Stimulated activated CD4-positive, alpha-beta T cell treated with anti-CD3 and anti-CD28 coated beads, Interleukin-1b, Interleukin-23, amount 100 ng/mL, for 1 hour (primary cell): ENCODE measurements at places on chromosomes 16 and 17.
A peak's percentile ranks its signal among the peaks of the same experiment; 100 is the strongest.

DNA sequence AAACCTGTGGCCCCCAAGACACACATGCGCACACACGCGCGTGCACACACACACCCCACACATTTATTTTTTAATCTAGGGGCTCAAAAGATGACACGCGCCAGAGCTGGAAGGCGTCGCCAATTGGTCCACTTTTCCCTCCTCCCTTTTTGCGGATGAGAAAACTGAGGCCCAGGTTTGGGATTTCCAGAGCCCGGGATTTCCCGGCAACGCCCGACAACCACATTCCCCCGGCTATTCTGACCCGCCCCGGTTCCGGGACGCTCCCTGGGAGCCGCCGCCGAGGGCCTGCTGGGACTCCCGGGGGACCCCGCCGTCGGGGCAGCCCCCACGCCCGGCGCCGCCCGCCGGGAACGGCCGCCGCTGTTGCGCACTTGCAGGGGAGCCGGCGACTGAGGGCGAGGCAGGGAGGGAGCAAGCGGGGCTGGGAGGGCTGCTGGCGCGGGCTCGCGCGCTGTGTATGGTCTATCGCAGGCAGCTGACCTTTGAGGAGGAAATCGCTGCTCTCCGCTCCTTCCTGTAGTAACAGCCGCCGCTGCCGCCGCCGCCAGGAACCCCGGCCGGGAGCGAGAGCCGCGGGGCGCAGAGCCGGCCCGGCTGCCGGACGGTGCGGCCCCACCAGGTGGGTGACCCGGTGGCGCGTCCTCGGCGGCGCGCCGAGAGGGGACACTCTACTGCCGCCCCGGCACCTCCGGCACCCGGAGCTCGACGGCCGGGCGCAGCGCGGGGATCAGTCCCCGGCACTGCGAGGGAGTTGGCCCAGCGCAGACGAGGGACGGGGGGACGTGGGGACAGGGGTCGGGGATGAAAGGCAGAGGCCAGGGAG lies at the start of gene STAT5A:
TSS of gene STAT5A (plus strand) at position 522 of the 826 bp plus-strand sequence. CDS start 914 bp downstream, outside the sequence.
- no peak for DNase-seq

- no peak for DNase-seq
Observed at GRCh38 chr16:50219402-50219975, 46.9 kb upstream of the ADCY7 start.

GRCh38 chr16:88927010-88927409 lies 50.0 kb downstream of the CBFA2T3 start:
- DNase-seq = no peak

GRCh38 chr17:19306160-19307111 lies 56.1 kb downstream of the B9D1 start:
- DNase-seq = no peak

GRCh38 chr17:82365606-82366295 lies 5.8 kb upstream of the UTS2R start:
- DNase-seq = no peak

DNA sequence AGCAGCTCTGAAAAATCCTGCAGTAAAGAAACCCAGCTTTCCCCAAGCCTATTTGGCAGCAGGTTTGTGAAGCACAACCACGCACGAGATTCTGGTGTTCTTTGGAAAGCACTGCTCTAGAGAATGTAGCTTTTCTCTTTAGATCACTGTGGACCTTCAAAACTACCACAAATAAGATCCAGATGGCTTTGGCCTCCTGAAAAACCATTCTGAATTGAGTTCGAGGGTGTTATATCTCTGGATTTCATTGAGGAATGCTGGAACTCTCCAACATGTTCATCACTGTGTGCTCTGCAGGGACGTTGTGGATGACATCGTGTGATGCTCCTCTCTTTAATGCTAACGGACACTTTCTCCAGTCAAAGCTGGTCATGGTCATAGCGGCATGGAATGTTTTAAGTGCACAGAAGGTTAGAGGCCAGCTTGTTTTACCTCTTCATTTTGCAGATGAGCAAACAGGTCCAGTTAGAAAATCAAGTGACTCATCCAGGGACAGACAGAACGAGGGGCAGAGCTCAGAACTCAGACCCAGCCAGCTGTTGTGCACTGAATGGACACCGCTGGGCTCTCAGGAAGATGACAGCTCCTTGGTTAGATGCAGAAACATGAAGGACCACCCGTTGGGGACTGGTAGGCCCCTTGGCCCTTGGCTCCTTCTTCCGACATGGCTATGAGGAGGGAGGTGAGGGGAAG lies 37.2 kb downstream of the CCDC42 start:
- no peak for DNase-seq

- DNase-seq = no peak
Observed at GRCh38 chr17:80694085-80694991, 149.7 kb downstream of the RPTOR start.

- DNase-seq = no peak
Observed at GRCh38 chr16:89507214-89507833, 879 bp upstream of the SPG7 start.

DNA sequence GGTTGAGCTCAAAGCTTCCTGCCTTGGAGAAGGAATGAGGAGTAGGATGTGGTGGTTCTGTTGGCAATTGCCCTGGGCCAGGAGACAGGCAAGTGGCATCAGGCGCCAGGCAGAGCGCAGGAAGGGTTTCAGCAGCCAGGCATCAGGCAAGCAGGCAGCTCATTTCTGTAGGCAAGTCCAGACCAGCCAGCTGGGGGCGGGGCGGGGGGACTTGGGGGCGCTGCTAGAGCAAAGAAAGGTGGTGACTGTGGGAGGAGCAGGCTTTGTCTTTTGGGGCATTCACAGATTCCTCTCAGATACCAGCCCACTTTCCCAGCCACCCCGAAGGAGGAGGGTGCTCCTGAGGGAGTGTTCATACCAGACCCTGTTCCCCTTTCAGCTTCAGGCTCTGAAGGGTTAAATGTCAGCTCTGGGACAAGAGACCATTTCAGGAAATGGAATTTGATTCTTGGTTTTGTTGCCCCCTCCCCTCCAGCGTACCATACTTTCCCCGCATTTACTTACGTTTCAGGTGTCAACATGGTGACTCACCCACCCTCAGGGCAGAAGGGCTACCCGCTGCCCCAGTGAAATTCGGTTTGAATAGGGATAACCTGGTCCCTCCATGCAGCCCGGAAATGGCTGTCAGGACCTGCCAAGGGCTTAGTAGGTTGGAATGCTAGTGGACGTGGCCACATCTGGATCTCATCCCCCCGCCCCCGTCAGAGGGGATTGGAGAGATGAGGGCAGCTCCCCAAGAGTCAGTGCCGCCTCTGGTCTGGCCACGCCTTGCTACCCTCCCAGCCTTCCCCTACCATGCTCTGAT lies 13.2 kb downstream of the NGFR start:
- DNase-seq = no peak

GRCh38 chr17:34099859-34100515 lies 155.1 kb upstream of the CCL2 start:
- no peak for DNase-seq

- no peak for DNase-seq
Observed at GRCh38 chr16:81237942-81238295, 570 bp upstream of the BCO1 start.

DNA sequence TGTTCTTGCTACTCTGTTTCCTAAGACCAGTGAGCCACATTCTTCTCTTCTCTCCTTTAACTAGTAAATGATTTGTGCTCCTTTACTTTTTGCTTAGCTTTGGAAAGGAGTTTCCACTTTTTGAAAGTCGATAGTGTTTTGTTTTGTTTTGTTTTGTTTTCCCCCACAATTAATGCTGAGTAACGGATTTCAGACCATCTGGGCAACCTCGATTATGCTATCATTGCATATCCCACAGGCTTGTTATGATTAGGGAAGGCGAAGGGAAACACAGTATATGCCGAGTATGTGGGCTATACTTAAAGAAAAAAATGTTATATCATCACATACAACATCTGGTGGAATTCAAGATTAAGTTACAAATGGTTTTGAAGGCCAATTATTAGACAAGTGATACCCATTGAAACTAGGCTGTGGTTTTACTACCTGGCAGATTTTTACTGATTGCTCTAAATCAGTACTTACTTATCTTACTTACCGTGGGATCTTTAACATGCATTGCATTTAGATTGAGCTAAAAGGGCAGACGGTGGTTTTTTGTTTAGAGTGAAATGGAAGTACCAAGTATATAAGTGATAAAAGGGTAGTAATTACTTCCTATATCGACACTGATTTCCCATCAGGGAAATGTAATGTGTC lies 361.3 kb upstream of the SOX9 start:
- no peak for DNase-seq

DNA sequence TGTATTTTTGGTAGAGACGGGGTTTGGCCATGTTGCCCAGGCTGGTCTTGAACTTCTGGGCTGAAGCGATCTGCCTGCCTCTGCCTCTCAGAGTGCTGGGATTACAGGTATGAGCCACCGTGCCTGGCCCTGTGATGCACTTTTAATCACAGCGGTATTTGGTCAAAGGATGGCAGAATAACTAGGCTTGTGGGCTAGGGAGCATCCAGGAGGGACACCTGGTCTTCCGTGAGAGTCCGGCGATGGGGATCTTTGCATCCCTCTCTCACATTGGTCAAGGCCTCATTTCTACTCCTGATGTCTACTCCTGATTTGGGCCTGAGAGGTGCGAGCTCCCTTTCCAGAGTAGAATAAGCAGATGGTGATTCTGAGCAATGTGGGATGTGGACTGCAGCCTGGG lies 257.9 kb upstream of the CACNG5 start:
- no peak for DNase-seq

GRCh38 chr16:47887496-47887895 lies 268.3 kb downstream of the ABCC12 start:
- no peak for DNase-seq

DNA sequence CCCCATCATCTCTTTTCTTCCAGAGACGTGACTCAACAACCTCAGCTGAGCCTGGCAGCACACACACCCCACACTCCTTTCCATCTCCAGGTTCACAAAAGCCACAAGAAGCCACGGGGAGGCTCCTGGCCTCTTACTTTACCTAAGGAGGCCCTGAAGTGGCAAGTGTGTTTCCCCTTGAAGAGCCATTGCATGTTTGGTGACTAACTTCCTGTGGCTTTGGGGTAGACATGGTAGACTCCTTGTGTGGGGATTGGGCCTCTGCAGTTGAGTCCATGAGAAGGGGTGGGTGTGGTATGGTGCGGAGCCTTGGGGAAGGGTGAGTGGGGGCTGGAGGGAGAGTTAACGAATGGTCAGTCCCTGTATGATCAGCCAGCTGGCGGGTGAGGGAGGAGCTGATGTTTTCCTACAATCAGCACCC lies 24.2 kb downstream of the SAP30BP start:
- DNase-seq = no peak

GRCh38 chr17:2804912-2805311 lies 8.7 kb downstream of the RAP1GAP2 start:
- DNase-seq = no peak

DNA sequence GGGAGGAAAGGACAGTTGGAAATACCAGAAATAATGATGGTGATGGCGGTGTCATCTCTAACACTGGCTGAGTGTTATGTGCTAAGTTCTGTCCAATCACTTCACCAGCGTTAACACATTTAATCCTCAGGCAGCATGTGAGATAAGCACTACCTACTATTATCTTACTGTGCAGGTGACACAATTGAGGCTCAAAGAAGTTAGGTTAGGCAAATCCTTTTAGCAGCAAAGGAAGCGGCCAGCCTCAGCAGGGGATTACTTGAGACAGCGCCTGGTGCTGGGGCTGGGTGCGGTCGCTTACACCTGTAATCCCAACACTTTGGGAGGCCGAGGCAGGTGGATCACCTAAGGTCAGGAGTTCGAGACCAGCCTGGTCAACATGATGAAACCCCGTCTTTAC lies 18.7 kb upstream of the DHX8 start:
- no peak for DNase-seq

DNA sequence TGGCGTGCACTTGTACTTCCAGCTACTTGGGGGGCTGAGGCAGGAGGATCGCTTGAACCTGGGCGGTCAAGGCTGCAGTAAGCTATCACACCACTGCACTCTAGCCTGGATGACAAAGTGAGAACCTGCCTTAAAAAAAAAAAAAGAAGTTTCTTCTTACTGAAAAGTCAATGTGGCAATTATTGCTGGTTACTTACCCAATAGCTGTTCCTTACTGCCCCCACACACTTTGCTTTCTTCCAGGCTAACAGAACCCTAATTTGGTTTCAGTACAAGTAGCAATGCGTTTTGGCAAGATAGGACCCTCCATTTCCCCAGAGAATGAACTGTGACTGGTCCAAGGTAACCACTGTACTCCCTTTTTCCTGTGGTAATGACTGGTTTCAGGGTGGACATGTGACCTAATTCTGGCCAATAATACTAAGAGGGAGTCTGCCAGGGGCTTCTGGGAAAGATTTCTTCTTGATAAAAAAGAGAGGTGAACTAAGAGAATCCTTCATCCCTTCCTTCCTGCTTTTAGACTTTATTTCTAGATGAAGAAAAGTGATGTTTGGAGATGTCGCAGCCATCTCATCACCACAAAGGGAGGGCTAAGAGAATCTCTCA lies 58.8 kb upstream of the MSI2 start:
- DNase-seq = no peak

GRCh38 chr16:58176608-58177352 lies 21.1 kb downstream of the CSNK2A2 start:
- DNase-seq = no peak

- peak; percentile 23 for DNase-seq
Observed at GRCh38 chr16:25106567-25107465, 4.7 kb upstream of the LCMT1 start.

DNA sequence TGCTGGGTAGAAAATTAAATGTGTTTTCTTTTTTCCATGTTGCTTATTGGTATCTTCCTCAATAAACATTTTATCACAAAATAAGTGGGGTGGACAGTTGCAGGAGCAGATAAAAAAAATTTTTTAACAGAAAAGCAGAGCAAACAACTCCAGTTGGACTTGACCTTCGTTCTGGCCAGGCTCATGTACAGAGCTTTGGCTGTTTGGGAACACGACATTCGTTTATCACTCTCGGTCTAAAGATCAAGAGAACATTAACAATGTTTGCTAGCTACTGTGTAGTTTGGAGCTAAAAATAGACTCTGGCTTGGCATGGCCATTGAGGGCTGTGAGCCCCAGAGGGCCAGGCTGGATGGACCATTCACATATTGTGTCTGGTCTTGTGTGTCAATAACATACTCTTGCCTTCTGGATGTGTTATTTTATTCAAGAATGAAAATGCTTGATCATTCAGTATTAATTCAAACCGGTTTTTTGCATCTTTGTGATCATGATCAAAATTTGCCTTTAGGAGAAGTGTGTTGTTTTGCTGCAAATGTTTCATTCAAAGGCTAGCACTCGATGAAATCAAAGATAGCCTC lies 56.6 kb downstream of the TMEM186 start:
- DNase-seq = no peak

DNA sequence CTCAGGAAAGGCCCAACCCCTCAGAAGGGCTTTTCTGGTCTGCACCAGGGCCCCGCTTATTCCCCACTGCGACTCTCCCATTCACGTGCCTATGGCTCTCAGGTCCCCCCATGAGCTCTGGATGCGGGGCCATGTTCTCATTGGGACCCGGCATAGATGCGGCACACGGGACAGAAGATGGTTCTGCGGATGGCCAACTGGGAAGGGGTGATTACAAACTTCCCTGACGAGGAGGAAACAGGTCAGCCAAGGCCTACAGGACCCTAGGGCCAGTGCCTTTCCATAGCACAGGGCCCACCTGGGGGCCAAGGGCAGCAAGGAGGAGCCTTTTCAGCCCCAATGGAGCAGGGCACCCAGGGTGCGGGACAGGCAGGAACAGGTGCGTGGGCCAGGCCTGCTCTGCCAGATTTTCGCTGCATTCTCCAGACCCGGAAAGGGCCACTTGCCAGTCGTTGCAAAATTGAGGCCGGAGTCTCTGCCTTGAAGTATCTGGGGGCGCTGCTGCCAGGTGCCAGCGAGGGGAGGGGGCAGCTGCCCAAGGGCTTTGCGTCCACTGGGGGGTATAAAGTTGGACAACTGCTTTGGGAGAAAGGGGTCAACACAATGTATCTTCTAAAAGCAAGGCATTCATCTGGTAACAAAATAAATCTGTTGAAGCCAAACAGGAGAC lies 20.5 kb downstream of the SLC7A5 start:
- DNase-seq = no peak
